ENCODE measurements at places on chromosomes 11 and 22. TPM values are rescaled to one million over a fixed set of nuclear protein-coding genes. Genes with fewer than 3 reads are reported as not detected.

DNA sequence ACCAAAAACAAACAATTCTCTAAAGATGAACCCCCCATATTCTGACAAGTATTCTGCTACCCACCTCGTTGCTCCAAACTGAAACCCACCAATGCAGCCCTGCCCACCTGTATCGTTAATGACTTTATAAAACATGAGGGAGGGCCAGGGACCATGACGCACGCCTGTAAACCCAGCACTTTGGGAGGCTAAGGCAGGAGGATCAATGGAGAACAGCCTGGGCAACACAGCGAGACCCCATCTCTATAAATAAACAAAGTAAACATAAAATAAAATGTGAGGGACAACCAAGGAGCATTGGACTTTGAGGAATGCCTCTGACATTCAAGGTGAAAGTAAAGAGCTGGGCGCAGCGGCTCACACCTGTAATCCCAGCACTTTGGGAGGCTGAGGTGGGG is 39.8 kb upstream of the ATXN10 start:
- DNase-seq, result no peak

- DNase-seq, result no peak
Observed at GRCh38 chr11:134433251-134433650, 21.2 kb upstream of the B3GAT1 start.

TEX12 gene
- polyA plus RNA-seq, result 0.12 TPM

DNA sequence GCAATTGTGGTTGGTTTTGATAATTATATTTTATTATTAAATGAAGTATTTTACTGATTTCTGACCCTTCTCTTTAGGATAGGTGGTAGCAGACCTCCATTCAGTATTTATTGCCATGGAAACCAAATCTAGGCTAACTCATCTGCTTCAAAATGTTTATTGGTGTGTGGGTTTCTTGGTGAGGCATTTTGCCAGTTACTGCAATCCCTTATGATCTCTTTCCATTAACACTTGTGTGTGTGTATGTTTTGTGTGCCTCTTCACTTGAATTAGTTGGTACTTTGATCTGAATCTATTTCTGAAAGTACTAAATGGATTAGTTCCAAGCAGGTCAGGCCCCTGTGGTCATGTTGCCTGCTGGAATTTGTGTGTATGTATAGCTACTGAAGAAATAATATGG is 184.4 kb upstream of the C11orf87 start:
- no peak for DNase-seq

- no peak for DNase-seq
Observed at GRCh38 chr11:27610946-27611345, 89.3 kb downstream of the BDNF start.

- no peak for DNase-seq
Observed at GRCh38 chr11:45259592-45259991, 26.5 kb downstream of the SYT13 start.

DNA sequence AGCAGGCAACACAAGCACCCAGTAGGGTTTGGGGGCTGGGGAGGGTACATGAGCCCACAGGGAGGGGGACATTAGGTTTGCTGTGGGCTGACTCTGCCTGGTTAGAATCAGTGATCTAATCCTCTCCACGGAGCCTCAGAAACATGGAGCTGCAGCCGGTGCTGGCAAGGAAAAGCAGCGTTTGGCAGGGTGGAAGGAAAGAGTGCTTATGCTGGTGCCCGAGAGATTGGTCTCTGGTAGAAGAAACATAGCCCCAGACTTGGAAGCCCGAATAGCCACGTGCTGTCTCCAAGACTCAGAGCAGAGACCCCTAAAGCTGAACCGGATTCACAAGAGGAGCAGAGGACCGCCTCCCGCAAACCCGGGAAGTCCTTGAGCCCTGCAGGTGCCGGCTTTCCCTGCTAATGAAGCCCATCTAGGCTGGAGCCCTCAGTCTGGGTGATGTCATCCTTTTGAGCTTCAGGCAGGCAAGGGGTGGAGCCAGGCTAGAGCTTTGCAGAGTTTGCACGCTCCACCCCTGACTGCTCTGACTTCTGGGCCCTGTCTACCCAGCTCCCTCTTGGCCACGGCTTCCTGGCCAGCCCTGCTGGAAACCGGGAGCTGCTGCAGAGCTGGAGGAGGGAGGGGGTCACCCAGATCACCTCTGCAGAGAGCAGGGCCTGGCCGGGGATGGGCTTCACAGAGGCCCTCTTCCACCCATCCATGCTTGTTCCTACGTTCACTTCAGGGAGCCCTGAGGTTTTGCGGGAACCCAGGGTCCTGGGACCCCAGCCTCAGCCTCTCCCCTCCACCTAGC is 35.0 kb upstream of the JAM3 start:
- peak; percentile 85 for DNase-seq

ADAMTS8 gene
- polyA plus RNA-seq, result 0.60 TPM

DNA sequence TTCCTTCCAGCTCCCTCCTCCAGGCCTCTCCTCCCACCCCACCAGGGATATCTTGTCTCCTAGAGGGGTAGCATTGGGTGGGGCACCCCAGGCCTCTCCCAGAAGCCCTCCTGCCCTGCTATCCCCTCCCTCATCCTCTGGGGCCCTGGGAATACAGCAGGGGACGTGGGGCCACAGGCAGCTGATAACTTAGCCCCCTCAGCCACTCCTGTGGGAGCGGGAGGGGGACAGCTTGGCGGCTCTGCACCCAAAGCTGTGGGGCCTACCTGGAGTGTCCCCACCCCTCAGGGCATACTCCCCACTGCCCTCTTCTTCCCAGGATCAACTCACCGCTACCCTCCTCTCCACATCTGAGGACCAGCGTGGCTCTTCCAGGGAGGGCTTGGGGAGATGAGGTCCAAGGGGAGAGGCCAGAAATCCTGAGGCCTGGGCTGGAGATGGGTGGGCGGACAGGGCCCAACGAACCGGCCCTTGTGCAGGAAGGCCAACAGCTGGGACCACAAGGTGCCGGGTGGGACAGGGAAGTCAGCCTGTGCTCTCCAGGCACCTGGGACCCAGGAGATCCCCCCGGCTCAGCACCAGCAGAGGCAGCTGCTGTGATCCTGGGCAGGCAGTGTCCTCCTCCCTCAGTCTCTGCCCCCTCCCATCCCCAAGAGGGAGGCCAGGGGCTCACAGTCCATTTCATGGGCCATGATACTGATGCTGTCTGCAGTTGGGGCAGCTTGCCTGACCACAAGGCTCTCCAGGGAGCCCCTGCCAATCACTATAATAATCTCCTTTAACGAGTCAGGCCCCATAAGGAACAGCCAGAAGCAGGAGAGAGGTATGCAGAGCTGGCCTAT is 23.2 kb downstream of the NEAT1 start:
- DNase-seq, result peak; percentile 37
